ENCODE measurements at places on chromosomes 16 and 17.

DNA sequence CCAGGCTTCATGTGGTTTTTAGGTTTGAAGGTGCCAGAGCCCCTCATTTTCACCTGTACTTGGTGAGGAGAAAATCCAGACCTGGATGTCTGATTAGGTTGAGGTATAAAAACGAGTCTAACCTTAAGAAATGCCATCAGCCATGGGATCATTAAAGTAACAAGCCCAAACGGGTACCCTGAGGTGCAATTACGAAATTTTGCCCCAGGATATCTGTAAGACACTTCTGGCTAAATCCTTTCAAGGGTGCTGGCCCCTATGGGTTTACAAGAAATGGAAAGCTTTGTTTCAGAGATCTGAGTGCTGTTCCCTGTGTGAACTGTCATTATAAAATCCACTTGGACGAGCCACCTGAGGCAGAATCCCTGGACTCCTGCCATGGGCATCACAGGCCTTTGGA lies 19.8 kb downstream of the ADAT1 start:
- no peak for DNase-seq

GRCh38 chr16:73886426-73886825 lies 410.2 kb upstream of the PSMD7 start:
- DNase-seq, result no peak

GRCh38 chr16:6892966-6893365 lies 439.7 kb upstream of the RBFOX1 start:
- DNase-seq, result no peak

- DNase-seq, result no peak
Observed at GRCh38 chr16:67198238-67198734, 645 bp upstream of the ELMO3 start.

DNA sequence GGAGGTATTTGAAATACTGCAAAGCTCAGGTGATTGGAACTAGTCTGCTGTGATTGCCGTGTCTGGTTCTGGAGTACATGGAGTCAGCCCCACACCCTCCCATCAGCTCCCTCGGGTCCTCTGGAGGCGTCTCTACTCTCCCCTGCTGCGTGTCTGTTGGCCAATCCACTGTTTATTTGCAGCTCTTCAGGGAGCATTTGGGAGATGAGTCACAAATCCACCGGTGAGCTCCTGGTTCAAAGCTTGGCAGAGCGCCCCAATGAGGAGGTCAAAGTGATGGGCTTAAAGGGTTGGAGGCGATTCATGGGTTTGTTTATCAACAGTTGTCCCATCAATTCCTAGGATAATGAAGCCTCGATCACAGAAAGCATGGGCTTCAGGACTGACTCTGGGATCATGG lies 14.6 kb downstream of the CALB2 start:
- no peak for DNase-seq

GRCh38 chr16:35185366-35186044 lies 1726.1 kb downstream of the TP53TG3F start:
- no peak for DNase-seq

All from immature natural killer cell (primary cell).